Sciatic nerve (tissue), 2 donors: ENCODE measurements at places on chromosomes 6 and 20.

DNA sequence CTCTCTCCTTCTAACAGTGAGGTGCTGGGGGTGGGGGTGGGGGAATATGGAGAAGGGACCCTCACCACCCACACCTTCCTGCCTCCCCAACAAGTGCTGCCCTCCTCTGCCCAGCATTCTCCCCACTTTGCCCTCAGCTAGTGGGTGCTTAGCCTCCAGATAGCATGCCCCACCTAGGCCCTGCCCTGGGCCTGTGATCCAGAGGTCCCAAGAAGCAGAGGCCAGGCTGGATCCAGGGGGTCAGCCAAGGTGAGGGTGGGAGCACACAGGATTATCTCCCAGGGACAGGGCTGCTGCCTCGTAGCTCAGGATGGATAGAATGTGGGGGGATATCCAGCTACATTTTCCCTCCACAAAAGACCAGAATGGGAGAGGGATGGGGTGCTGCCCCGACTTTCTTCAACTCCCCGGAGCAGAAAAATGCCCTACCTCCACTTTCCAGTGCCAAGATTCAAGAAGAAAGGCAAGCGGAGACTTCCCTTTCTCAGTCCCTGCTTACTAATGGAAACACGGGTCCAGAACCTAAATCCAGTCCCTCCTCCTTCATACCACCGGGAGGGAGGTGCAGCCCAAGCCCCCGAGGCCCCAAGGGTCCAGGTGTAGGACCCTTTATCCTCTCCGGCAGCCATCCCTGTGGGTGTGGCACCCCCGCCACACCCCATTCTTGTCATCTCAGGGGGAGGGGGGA is 987 bp downstream of the ADISSP start:
- DNase-seq = no peak

DNA sequence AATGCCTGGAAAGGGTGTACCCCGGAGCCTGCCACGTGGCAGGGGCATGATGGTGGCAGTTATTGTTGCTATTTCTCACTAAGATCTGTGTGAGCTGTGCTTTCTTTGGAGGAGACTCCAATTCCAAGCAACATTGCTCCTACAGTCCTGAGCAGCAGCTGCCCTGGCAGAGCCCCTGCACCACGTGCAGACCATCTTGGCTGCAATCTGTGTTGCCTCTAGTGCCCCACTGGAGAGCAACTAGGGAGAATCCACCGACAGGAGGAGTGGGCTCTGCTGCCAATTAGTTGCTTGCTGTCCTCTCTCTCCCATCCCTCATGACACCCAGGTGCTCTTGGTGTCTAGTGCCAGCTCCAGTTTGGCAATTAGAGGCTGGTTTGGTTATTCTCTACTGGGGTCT is 116.0 kb downstream of the PXDC1 start:
- no peak for DNase-seq

GRCh38 chr6:11494786-11495564 is 42.6 kb upstream of the TMEM170B start:
- no peak for DNase-seq

DNA sequence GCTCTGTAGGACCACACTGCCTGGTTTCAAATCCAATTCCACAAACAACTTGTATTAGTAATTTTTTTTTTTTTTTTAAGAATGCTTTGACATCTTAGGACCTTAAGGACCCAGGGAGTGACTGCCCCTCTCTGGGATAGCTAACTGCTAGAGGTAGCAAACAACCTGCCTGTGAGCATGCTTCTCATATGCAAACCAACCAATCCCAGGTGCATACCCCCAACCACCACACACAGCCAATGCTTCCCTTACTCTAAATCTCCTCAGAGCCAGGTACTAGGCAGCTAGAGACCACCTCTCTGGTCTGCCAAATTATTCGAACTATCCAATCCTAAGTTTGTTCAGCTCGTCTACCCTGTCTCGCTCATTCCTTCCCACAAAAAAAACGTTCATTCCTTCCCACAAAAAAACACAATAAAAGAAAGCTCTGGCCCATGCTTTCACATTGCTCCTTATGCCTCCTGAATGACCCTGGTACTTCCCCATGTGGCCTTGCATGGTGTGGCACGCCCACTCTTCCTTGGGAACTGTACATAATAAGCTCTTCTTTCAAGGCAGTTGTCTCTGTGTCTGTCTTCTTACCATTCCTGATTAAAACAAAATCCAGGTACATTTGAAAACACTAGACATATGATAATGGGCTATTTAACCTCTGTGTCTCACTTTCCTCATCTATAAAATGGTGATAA is 6.4 kb downstream of the SERAC1 start:
- no peak for DNase-seq

- no peak for DNase-seq
These were observed 44.5 kb upstream of the PHACTR3 start for GRCh38 chr20:59559863-59560262.

DNA sequence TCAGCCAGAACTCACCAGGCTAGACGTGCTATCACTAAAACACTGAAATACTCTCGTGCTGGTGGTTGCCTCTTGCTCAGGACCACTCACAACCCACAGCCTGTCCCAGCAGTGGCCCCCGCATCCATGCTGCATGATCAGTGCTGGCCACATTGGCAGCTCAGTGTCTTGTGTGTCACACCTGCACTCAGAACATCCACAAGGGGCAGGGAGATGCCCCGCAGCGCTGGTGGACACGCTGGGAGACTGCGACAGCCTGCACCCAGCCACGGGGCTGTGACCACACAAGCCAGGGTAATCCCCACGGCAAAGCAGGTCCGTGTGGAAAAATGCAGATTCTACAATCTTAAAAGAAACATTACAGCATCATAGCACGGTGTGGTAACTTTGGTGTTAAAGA is 23.9 kb upstream of the APMAP start:
- peak; percentile 35 for DNase-seq

DNA sequence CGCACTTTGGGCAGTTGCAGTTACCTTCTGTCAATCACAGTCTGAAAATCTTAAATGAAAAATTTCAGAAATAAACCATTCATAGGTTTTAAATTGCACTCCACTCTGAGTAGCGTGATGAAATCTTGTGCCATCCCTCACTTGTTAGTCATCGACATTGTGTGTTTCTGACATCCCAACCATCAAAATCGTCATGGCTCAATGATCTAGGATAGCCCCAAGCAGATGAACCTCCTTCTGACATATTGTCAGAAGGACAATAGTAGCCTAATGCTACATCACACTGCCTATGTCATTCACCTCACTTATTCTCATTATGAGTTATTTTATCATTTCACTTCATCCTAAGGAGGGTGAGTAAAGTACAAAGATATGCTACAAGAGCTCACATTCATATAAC is 284.8 kb downstream of the PTPRK start:
- no peak for DNase-seq

DNA sequence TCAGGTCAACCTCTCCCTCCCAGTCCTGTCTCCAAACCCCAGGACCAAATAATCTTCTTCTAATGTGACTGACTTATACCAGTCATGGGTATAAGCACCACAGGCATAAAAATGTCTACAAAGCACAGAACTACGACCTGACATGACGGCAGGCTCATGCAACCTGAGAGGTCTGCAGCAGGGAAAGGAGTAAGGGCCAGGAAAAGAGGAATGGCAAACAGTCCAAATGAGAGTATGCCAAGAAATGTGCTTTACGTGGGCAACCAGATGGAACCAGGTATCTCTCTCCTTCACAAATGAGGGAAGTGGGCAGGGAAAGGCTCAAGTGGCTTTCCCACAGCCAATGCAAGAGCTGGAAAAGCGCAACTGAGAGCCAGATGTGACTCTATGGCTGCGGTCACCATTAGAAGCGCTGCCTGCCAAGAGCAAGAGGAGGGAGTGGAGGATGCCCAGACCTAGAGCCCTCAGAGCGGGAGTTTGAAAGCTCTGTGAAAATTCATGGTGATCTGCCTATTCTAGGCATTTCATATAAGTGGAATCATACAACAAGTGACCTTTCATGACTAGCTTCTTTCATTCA is 6.0 kb downstream of the APMAP start:
- peak; percentile 28 for DNase-seq

DNA sequence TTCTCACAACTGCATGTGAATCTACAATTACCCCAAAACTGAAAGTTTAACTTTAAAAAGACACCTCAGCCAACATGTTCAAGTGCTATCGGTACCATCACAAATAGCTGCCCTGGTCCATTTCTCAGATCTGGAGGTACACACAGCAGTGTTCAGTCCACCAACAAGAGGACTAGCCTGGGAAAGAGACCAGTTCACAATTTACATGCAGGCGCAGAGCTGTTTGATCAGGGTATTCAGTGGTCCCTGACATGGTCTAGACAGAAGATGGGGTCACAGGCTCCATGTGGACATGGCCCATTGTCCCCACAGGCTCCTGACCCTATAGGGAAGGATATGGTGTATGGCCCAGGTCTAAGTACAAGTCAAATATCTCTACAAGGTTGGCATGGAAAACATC is 15.6 kb upstream of the TGM6 start:
- no peak for DNase-seq

DNA sequence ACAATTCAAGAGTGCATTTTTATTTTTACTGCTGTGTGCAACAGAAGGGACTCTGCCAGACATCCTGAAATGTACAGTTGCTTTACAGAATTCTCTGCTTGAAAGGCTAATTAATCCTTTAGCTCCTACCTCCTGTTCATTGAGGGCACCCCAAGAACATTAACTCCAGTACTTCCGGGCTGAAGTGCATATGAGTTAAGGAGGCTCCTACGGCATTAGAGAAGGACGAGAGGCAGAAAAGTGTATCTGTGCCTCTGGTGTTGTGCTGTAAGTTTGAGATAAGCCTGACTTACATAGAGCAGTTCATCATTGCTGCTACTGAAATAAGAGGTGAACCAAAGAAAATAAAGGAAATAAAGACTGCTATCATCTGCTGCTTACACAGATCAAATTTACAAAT is 609.3 kb upstream of the ADGRB3 start:
- no peak for DNase-seq

DNA sequence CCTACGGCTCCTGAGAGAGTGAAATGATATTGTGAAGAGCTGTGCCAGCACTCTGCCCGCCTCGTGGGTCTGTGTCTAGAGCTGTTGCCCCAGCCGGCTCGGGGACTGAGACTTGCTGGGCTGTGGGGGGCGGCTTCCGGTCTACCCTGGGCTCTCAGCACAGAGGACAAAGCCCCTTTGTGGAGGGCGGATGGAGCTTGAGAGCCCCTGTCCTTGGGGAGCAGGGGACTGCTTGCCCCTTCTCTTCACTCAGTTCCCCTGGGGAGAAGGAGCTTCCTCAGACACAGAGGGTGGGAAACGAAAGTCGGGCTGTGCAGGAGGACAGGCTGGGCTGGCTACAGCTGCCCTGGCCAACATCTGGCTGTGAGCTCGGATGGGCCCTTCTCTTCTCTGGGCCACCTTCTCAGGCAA is 11.0 kb downstream of the SRC start:
- no peak for DNase-seq

DNA sequence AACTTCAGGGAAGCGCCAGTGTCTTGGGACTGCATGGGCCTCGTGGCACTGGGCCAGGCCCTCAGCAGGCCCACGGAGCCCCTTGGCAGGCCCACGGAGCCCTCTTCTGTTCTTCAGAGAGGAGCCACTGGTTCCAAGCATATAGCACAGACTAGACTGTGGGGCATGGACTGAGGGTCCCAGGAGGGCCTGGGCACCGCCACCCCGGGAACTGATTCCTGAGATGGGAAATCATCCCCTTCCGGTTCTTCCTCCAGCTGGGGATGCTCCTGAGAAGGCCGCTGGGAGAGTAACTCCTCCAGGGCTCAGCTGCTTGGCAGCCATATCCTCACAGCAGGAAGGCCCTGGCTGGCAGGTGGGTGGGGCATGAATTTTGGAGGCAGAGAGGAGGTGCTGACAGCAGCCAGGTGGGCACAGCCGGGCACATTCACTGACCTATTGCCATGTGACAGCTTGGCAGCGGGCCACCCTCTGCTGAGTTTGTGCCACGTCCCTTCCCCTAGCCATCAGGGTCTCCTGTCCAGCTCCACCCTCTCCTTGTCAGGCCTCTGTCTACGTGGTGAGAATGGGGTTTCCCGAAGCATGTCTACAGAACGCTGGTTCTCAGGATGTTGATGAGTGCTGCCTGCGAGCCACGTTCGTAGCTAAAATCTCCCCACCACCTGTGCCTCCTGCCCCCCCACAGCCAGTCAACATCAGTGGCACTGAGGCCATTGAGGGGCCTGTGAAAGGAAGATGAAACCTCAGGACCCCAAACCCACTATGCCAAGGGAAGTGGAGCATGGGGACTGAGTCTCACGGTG is 152.1 kb downstream of the TAF4 start:
- no peak for DNase-seq

DNA sequence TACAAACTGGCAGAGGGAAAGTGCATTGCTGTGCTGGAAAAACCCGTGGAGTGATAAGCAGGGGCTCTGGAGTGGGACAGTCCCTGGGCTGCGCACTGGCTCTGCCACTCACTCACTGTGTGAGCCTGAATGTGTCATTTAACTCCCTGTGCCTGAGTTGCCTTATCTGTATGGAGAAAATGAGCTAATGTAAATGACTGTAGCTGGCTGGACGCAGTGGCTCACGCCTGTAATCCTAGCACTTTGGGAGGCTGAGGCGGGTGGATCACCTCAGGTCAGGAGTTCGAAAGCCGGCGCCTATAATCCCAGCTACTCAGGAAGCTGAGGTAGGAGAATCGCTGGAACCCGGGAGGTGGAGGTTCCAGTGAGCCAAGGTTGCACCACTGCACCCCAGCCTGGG is 18.4 kb upstream of the RPN2 start:
- no peak for DNase-seq

DNA sequence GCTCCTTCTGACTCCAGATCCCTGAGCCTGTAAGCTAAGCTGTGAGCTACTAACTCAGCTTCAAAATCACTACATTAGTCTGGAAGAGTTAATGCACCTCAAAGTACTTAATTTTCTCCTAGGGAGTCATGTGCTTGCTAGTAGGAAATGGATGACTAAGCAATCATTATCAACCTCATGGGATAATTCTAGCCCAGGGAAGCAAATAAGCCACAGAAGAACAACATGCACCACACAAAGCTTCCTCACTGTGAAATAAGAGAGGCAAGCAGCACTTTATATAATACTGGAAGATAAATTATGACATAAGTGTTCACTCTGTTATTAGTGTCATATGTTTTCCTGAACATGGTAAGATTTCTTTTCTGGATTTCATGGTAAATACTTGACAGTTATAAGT is 57.9 kb upstream of the RCAN2 start:
- no peak for DNase-seq

DNA sequence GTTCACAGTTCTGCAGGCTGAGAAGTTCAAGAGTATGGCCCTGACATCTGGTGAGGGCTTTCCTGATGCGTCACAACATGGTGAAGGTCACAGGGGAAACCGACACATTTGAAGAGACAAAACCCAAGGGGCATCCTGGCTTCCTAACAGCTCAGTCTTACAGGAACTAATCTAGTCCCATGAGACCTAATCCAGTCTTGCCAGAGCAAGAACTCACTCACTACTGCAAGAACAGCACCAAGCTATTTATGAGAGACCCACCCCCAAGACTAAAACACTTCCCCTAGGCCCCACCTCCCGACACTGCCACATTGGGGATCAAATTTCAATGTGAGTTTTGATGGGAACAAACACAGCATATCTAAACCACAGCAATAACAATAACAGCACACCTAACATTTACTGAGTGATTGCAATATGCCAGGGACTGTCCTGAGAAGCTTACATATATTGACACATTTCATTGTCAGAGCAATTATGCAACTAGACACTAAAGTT is 46.6 kb downstream of the TPBG start:
- DNase-seq = no peak
